ENCODE measurements at places on chromosomes 4 and X.

GRCh38 chrX:20325786-20326388 is 59.2 kb upstream of the RPS6KA3 start:
- no peaks in the 10 kb centered on the region for H3K27me3 ChIP-seq
- peaks cover 13% of the 10 kb centered on the region for H3K4me1 ChIP-seq
- no peak overlapping the region for H3K27ac ChIP-seq
- DNase-seq: no peak
- no peak overlapping the region for H3K4me3 ChIP-seq

DNA sequence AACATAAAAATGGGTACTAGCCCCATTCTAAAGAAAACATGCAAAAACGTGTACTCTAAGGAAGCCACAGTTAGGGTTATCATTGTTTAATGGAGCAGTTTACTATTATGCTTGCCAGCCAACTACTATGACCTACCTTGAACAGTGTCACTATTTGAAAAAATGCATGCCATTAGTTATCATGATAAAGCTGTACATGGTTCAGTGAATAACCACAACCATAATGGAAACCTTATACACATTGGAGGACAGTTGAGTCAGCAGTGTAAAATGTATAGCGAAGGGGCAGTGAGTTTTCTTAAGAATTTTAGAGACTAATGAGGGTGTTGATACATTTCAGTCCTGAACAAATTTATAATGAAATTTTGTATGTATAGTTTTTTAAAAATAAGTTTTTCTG is 381.9 kb downstream of the GRXCR1 start:
- no peaks in the 10 kb centered on the region for H3K27me3 ChIP-seq
- no peak overlapping the region for H3K4me3 ChIP-seq
- no peaks in the 10 kb centered on the region for H3K36me3 ChIP-seq
- DNase-seq: no peak
- no peak overlapping the region for H3K27ac ChIP-seq

GRCh38 chrX:123121241-123121640 is 62.8 kb upstream of the GRIA3 start:
- H3K27me3 ChIP-seq: no peaks in the 10 kb centered on the region
- DNase-seq: no peak
- H3K36me3 ChIP-seq: no peaks in the 10 kb centered on the region
- H3K27ac ChIP-seq: no peak overlapping the region
- H3K4me1 ChIP-seq: no peaks in the 10 kb centered on the region
- no peak overlapping the region for H3K4me3 ChIP-seq

- H3K27me3 ChIP-seq: no peaks in the 10 kb centered on the region
- no peaks in the 10 kb centered on the region for H3K4me1 ChIP-seq
- no peak for DNase-seq
Measured at GRCh38 chrX:132266583-132267355, 47.5 kb upstream of the RAP2C start.

- peaks cover 26% of the 10 kb centered on the region for H3K27me3 ChIP-seq
- no peak within 1 kb of the TSS for H3K27ac ChIP-seq
- H3K4me3 ChIP-seq: peak within 1 kb of the TSS; percentile 68
- H3K36me3 ChIP-seq: no peaks in the 10 kb centered on the region
Measured at GRCh38 chr4:47031011-47031678, at the start of gene GABRB1. Gene GABRB1, plus strand, starts transcription at chr4:47031567.
